ENCODE measurements at places on chromosomes 1 and 21.
A peak's percentile ranks its signal among the peaks of the same experiment; 100 is the strongest.

GRCh38 chr1:248848602-248849001, 10.3 kb downstream of the ZNF692 start:
- DNase-seq, result no peak

DNA sequence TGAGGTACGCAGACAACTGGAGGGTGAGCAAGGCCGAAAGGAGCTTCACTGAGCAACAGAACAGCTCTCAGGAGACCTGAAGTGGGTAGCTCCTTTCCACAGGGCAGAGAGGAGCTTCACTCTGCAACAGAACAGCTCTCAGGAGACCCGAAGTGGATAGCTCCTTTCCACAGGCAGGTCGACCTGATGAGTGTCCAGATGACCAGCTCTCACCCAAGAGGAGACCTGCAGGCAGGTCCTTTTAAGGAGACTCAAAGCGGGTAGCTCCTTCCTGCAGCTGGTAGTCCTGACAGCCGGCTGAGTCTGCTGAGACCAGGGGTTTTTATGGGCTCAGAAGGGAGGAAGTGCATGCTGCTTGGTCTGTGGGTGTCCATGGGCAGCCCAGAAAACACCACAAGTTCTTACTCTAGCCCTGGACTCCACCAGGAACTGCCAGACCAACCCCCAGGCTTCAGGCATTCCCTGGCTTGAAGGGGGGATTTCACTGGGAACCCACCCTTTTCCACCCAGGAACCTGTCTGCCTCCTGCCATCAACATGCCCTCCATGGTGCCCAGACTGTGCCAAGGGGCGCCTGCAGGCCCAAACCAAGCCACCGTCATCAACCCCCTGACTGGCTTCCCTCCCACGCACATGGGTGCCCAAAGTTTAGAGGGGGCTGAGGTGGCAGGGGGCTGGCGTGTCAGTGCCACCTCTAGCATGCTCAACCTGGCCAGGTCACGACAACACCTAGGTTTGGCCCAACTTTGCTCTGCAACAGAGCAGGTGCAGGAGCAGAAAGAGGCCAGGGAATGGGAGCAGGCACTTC, 43.6 kb downstream of the ZBTB8OS start:
- DNase-seq, result no peak

- DNase-seq, result no peak
Measured at GRCh38 chr1:23854568-23854967, 13.5 kb downstream of the FUCA1 start.

- DNase-seq, result no peak
Measured at GRCh38 chr1:201954263-201955008, 867 bp upstream of the TIMM17A start.

GRCh38 chr1:146012703-146013558, 8.6 kb downstream of the HJV start:
- DNase-seq, result no peak

DNA sequence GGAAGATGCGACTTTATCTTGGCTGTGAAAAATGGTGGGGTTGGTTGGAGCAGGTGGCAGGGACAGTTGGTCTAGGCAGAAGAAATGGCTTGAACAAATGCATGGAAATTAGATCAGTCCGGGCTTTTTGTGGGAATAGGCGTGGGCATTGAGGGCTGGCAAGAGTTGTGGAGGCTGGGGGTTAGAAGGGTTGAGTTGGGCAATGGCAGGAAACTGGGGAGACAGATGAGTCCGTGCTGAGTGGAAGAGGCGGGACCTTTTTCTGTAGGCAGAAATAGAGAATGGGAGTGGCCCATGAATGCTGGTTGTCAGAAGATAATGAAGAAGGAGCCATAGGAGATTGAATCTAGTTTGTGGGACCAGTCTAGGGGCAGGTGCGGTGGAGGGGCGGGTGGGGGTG, 6.9 kb downstream of the PDPN start:
- no peak for DNase-seq

DNA sequence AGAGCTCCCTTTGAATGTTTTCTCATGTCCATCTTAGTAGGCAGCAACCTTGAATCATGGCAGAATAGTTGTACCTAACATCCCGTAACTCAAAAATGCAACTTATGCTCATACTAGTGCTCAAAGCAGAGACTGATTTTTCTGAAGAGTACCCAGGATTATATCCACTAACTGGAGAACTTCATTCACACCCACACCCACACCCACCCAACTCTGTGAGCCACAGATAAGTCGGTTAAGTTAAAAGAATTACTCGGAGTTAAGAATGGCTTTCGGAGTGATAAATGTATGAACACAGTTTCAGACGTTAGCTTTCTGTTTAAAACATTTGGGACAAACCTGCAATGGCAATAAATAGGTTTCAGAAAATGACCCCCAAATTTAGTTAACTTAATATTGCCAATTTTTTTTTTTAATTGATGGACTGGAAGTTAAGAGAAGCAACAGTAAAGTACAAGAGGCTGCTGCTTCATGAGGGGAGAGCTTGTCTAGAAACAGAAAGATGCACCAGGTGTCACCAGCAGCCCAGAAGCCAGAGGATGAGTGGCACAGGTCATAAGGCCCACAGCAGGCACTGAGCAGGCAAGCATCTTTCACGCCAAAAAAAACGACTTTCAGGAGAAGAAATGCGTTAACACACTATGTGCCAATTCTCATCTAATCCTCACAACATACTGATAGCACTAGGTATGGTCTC, 48.4 kb upstream of the C1orf198 start:
- no peak for DNase-seq

DNA sequence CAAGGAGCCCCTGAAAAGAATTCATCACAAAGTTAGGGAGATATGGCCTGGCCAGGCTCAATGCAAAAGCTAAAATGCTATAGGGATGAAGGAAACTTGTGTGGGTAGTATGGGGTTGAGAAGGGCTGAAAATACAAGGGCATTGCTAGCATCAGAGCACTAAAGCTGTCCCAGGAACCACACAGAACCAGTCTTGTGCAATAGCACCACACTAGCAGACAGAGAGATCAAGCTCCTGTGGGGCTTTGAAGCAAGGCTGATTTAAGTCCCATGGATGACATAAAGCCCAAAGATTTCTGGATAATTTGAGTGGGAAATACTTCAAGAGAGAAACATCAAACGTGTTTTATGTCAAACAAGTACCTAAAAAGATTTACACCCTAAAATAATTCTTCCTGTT, 97.1 kb downstream of the VAV3 start:
- no peak for DNase-seq

GRCh38 chr1:113891631-113892220, 4.3 kb upstream of the BCL2L15 start:
- no peak for DNase-seq

- no peak for DNase-seq
Measured at GRCh38 chr1:27166351-27166802, 11.5 kb upstream of the SLC9A1 start.

DNA sequence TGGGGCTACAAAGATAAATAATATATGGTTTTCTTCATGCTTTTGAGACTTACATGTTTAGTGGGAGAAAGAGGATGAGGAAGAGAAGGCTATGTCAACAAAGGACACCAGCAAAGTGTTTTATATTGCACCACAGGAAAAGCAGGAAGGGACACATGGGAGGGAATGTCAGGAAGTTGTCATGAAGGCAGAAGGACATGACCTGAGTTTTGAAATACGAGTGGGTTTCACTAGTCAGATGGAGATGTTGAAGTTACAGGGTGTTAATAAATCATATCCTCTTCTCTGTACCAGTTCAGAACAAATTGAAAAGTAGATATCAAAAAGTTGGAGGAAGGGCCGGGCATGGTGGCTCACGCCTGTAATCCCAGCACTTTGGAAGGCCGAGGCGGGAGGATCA, 18.2 kb upstream of the AGO1 start:
- no peak for DNase-seq

GRCh38 chr1:151680826-151681225, 35.8 kb downstream of the CELF3 start:
- no peak for DNase-seq

DNA sequence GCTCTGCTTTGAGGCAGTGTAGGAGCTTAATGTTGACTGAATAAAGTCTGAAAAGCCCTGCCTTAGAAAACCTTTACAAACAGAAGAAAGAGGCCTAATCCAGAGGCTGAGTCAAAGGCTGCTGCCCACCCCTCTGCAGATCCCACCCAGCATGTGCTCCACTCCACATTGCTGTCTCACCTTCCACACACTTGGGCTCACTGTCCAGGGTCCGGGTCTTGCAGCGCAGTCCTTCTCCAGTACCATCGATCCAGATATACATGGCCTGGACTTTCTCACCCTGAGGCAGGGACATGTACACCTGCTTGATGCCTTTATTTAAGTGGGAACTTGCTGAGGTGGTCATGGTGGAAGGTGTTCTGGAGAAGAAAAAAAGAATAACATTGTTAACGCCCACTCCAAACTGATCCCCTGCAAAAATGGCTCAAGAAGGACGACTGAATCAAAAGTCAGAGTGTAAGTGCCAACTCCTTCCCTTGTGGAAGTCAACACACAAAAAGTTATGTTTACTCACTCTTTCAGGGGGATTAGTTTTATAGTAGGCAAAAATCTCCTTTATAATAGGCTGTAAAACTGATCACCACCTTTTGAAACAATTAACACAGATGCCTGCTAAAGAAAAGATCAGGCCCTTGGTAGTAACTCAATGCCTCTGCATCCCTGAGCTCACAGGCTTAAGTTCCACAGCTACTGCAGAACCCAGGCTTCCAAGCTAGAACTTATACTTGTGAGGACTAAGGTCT, 3.0 kb downstream of the GLUL start:
- DNase-seq, result no peak

GRCh38 chr1:235045034-235045690, 83.5 kb downstream of the TOMM20 start:
- DNase-seq, result no peak

DNA sequence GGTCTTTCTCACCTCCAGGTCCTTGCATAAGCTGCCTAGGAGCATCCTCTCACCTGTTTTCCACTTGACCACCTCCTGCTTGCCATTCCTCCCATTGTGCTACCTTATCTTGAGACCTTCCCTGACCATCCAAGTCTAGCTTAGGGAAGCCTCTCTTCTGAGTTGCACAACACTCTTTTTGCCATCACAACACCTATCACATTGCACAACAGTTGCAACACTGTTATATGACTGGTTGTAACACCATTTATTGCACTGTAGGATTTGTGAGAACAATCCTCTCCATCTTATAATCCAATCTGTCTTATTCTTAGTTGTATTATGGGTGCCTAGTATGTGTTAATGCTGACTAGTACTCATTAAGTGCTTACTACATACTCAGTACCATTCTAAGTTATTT, 488.7 kb downstream of the OMA1 start:
- no peak for DNase-seq

- peak; percentile 21 for DNase-seq
Measured at GRCh38 chr1:95640746-95641145, 406.7 kb downstream of the RWDD3 start.

- DNase-seq, result no peak
Measured at GRCh38 chr1:108055387-108055786, 90.4 kb upstream of the VAV3 start.

DNA sequence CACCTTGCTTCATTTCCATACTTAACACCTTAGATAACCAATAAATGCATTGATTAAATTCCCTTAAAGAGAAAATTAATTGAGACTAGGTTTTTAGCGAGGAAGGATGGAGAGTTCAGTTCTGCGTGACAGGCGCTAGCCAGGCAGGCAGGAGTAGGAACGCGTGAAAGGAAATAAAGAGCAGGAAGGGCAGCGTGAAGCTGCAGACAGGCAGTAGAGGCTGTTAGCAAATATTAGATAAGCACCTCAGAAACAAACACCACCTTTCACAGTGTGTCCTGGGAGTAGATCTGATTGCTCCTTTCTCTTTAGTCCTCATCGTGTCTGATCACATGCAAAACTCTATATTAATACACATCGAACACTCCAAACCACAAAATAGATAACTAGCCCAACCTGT, 282.7 kb upstream of the ADGRL2 start:
- peak; percentile 10 for DNase-seq

DNA sequence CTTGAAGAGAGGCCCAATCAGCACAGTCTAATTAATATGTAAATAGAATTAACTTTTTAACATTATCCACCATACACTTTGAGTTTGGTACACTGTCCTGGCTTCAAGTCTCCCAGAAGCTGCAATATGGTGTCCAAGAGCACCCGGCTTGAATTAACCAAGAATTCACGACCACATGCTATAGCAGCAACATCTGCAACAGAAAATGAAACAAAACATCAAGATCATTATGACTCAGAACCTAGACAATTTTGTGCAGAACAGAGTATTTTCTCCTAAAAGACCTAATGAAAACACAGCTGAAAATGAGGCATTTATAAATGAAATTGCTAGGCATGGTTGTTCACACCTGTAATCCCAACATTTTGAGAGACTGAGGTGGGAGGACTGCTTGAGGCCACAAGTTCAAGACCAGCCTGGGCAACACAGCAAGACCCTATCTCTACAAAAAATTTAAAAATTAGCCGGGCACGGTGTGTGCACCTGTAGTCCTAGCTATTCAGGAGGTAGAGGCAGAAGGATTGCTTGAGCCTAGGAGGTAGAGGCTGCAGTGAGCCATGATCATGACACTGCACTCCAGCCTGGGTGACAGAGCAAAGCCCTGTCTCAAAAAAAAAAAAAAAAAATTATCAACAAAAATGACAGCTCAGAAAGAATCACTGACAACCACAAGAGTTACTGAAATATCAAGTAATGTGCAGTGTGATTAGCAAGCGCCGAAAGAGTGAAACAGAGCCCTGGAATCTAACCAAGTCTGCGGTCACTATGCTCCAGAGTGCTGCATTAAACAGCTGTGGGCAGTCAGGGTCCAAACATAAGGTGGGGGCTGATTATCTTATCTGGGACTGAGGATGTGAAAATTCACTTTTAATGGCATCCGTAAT, 45.3 kb downstream of the HSF2BP start:
- no peak for DNase-seq

- no peak for DNase-seq
Measured at GRCh38 chr1:199685369-199685768, 342.1 kb upstream of the NR5A2 start.

DNA sequence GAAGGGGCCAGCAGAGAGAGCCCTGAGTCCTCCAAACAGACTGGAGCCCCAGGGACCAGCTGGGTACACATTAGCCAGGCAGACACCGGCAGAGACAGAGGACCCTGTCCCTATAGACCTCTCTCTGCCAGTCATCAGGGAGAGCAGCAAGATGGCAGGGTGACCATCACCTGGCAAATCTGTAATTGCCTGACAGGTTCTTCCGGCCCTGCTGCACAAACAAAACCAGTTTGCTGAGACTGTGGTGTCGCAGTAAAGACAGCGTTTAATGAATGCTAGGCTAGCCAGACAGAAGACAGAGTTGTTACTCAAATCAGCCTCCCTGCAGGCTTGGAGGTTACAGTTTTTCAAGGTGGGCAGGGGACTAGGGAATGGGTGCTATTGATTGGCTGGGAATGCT, 618.9 kb downstream of the NPHP4 start:
- no peak for DNase-seq

GRCh38 chr1:39229504-39229903, 25.0 kb downstream of the MACF1 start:
- DNase-seq, result no peak
